ENCODE measurements at places on chromosomes 13 and 19.

- DNase-seq = no peak
Observed at GRCh38 chr13:71291842-71292146, 575.2 kb downstream of the DACH1 start.

DNA sequence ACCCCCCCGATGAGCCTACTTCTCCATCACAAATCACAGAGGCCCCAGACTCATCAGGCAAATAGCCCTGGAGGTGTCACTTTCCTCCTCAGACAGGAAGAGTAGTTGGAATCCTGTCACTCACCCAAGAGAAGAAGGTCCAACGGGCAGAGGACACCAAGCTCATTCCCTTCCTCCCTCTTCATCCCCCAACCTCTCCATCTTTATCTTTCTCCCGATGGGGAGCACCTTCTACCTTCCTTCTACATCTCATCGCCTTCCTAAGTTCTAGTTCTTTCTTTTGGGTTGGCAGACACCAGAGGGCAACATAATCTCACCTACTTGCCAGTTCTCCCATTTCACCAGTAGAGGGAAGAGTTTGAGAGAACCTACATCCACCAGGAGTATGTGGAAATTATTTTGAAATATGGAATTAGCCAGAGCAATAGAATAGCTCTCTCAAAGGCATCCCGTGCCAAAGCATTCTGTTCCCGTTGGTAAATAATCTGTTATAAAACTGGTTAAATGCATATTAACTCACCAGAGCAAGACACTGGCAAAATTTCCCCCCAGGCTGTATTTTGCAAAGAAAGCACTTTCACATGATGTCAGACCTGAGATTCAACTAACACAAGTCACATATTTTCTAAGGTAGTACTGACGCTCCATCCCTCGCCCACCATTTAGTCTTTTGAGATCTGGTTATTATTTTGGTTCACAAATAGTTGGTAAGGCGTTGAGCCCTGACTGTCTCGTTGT is 55.0 kb downstream of the ZIC5 start:
- DNase-seq = peak; percentile 29

- DNase-seq = no peak
Observed at GRCh38 chr13:32098272-32098671, 66.7 kb downstream of the FRY start.

GRCh38 chr13:20332361-20333096 is 100.4 kb upstream of the GJB6 start:
- no peak for DNase-seq

DNA sequence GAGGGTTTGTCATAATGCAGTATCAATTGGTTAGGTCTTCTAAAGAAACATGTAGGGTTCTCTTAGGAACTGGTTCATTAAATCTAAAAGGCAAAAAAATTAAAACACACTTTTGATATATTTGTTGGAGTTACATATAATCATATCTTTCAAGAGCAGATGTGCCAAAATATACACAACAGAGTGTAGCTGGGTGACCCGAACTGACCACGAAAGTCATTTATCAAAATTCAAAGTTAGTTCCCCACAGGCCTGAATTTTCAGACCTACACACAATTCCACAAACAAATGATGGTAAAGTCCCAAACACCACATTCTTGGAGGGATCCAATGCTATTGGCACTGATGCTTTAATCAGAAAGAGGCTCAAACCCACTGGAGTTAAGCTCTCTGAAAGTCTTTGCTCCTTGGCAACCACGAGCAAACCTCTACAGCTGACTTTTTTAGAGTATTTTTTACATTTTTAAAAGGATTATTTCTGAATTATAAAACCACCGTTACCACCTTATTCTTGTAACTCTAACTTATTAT is 50.9 kb downstream of the IRS2 start:
- no peak for DNase-seq

- DNase-seq = no peak
Observed at GRCh38 chr19:3059653-3060052, 2.6 kb downstream of the TLE5 start.

DNA sequence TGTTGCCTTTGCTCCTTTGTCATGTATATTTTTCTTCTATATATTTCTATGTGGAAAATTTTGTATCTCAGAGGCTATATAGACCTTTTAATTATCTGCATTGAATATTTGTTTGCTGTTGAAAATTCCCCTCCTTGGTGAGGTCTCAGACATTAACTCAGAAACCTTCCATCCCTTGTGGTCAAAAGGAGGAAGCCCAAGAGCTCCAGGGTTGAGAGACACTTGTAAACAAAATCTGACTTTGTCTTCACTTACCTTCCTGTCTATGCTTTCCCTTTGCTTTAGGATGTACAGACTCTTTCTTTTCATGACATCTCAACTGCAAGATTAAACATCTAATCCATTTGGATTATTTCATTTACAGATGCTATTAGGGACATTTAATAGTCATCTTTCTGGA is 157.5 kb downstream of the PCDH20 start:
- no peak for DNase-seq

- no peak for DNase-seq
Observed at GRCh38 chr13:20043207-20043925, 84.8 kb downstream of the ZMYM2 start.

DNA sequence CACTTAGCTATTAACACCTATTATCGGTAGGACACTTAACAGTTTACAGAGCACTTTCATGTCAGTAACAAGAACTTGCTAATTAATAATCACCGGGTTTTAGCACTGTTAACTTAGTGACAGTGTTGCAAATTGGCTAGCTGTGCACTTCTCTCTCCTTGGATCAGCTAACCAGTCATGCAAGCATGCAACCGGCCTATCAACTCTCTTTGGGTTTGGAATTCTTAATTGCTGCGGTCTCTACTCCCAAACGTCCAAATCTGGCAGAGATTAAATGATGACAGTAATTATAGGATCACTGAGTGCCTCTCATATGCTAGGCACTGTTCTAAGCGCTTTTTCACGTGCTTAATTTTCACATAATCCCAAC is 1.2 kb downstream of the EPS15L1 start:
- no peak for DNase-seq

DNA sequence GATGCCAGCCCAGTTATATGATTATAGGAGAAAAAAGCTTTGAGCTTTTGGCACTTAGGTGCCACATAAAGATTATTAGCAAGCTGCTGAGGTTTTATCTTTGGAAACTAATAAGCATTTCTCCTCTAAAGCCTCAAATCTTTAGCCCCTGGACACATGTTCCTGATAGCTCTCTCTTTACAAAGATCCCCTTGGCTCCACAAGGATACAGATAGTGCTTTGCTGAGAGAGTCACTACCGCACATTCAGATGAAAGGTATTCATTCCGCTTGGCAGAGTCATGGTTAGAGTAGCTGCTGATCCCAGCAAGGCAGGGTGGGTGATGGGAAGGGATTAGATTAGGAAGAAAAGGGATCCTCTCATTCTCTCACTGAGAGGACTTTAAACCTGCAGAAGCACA is 28.2 kb upstream of the PSG7 start:
- no peak for DNase-seq

- DNase-seq = no peak
Observed at GRCh38 chr19:51485960-51486660, 7.8 kb downstream of the CEACAM18 start.

- DNase-seq = no peak
Observed at GRCh38 chr19:14901675-14902260, 15.8 kb upstream of the OR7A17 start.

GRCh38 chr13:50613356-50613831 is 230.1 kb downstream of the DLEU7 start:
- DNase-seq = no peak

GRCh38 chr13:110217085-110217484 is 89.9 kb downstream of the COL4A1 start:
- DNase-seq = no peak

GRCh38 chr13:99347911-99348451 is 40.8 kb upstream of the GPR183 start:
- no peak for DNase-seq

GRCh38 chr13:41296879-41297646 is 14.0 kb upstream of the NAA16 start:
- no peak for DNase-seq

- DNase-seq = no peak
Observed at GRCh38 chr19:16213076-16213475, 15.4 kb downstream of the AP1M1 start.

- no peak for DNase-seq
Observed at GRCh38 chr13:99231721-99232120, 26.5 kb downstream of the GPR18 start.

- DNase-seq = peak; percentile 62
Observed at GRCh38 chr13:36297366-36298338, at the start of gene CCDC169. TSS of gene CCDC169 (minus strand) at chr13:36297814. CDS start at chr13:36297719, 95 bp downstream.

GRCh38 chr19:1674293-1674679 is 21.9 kb upstream of the TCF3 start:
- no peak for DNase-seq

DNA sequence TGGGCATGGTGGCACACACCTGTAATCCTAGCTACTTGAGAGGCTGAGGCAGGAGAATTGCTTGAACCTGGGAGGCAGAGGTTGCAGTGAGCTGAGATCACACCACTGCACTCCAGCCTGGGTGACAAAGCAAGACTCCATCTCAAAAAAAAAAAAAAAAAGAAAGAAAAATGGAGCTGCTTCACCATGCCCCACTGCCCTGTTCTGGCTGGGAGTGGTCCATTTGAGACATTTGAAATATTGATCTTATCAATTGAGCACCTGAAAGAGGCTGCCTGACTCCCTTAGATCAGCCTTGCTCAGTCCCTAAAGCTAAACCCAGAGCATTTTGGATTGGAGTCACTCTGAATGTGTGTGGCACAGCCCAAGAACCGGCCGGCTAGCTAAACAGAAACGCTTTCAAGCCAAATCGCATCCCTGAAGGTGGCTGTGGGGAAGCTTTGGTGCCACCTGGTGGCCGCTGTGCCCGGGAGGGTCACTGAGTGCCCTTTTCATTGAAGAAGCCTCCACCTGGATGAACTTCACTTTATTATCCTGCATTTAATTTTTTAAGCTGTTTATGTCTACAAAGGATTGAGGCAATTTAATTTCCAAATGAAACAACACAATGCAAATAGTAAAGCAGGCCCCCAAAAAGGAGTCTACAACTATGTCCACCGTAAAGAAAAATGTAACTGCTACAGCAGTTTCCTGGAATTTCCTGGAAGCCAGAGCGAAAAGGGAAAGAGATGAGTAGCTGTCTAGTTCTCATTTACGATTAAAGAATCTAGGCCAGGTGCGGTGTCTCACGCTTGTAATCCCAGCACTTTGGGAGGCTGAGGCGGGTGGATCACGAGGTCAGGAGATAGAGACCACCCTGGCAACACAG is 53.1 kb upstream of the SERPINE3 start:
- DNase-seq = peak; percentile 78

- no peak for DNase-seq
Observed at GRCh38 chr19:1854542-1855039, 6.3 kb upstream of the REXO1 start.

DNA sequence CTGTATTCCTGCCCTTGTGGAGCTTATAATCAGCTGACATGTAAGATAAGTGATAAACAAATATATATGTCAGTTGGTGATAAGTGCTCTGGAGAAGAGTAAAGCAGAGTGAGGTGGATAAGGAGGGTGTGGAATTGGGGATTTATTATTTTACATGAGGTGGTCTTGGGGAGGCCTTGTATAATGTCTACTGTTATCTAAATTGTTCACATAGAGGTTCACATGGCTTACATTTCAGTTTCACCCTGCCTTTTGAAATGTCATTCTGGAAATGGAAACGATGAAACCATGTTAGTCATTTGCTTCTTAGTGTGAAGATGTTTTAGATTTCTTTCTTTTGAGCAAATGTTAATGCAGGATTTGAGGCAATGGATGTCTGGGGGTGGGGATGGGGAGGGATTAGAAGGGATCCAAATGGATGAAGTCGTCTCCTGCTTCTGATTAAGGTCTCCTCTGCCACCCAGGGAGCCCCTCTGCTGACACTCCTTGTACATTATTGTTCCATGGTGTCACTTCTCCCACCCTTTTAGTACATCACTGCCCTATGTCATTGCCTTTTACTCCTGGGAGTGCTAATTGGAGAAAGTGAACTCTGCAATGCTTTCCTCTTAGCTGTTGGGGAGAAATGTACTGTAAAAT is 14.0 kb downstream of the B3GLCT start:
- DNase-seq = no peak

- peak; percentile 60 for DNase-seq
Observed at GRCh38 chr19:35090506-35091214, 25.0 kb upstream of the FXYD3 start.

DNA sequence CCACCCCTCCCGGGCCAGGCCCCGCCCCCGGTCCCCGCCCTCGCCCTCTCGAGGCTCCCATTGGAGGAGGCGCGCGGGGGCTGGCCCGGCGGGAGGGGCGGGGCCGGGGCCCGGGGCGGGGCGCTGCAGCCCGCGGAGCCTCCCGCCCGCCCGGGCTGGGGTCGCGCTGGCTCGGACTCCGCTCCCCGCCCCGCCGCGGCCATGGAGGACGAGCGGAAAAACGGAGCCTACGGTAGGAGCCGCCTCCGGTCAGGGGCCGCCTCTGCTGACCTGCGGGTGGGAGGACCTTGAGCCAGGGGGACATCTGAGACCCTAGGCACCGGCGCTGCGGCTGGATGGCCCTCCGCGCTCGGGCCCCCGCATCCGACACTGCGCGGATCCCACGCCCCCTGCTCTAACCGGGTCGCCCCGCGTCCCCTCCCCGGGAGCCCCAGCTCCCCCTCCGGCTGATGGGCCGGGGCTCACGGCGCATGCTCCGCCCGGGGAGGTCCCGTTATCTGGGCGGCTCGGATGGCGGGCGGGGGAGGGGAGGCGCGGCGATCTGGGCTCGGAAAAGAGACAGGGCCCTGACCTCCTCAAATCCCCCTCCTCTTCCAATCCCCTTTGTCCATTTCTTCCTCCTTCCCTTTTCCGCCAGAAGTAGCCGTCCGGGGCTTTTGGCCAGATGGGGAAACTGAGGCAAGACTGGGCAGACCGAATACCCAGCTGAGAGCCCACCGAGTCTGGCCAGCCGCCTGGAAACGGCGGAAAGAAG is 15.4 kb upstream of the AP1M2 start:
- DNase-seq = peak; percentile 85

DNA sequence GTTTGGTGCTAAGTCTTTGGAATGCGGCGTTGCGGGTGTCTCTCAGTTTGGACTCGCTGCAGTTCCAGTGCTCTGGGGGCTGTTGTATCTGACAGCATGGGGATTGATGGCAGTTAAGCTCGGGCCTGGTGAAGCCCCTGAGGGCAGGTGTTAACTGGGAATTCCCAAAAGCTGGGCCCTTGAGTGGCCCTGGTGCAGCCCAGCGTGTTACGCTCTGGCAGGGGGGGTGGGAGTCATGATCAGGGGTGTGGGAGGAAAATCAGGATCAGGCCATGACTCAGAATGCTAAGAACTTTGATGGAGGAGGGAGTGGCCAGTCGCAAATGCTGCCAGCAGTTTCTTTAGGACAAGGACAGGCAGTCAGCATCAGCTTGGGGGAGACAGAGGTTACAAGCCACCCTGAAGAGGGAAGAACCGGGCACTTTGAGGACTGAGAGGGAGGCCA is 19.6 kb downstream of the AP2A1 start:
- no peak for DNase-seq

GRCh38 chr19:43731846-43732245 is 16.0 kb downstream of the IRGC start:
- DNase-seq = no peak

- DNase-seq = no peak
Observed at GRCh38 chr13:93235258-93236015, 8.8 kb downstream of the GPC6 start.
